Suprapubic skin (tissue), 4 donors: ENCODE measurements at places on chromosomes 3 and 15.
A peak's percentile ranks its signal among the peaks of the same experiment; 100 is the strongest.

GRCh38 chr3:87461443-87461842 is 185.1 kb upstream of the POU1F1 start:
- DNase-seq: no peak

DNA sequence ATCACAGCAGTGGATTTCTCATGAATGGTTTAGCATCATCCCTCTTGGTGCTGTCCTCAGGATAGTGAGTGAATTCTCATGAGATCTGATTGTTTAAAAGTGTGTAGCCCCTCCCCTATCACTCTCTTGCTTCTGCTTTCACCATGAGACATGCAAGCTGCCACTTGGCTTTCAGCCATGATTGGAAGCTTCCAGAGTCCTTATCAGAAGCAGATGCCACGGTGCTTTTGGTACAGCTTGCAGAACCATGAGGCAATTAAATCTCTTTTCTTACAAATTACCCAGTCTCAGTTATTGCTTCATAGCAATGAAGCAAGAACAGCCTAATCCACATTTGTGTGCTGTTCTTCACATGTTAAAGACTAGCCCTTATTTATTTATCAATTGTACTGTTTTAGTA is 495.2 kb upstream of the EPHA6 start:
- DNase-seq: no peak

DNA sequence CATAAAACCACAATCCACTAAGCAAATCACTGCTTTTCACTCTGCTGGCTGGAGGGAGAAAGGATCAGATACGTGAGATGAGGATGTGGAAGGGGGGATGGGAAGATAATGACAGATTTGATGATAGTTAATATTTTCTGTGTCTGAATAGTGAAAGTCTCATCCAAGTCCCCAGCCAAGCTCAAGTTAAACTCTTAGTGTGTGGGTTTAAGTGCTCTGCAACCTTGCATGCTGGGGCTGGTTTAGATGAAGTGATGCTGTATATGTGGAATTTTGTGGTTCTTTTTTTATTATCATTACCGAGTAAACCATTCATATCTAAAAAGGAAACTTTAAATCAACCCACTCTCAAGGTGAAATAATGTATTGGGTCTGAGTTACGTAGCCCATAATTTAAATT is 111.0 kb downstream of the TPRG1 start:
- DNase-seq: no peak

DNA sequence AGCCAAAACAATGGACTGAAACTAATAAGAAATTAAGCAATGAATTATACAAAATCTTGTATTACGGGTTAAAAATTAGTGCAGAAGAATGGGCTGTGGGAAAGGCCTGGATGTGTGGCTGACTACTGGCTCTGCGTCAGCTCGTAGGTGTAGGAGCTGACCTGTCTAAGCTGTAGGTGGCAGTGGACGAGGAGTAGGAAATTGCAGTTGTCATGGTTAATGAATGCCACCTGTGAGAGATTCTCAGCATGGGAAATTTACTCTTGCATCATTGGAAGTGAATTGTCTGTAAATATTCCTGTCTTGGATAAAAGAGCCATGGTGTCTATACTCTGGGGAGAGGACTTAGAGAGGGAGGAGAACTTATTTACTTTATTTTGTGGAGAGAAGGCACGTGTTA is 23.4 kb downstream of the CHRNA7 start:
- no peak for DNase-seq

- peak; percentile 81 for DNase-seq
Observed at GRCh38 chr15:90762109-90762508, 45.0 kb downstream of the BLM start.

DNA sequence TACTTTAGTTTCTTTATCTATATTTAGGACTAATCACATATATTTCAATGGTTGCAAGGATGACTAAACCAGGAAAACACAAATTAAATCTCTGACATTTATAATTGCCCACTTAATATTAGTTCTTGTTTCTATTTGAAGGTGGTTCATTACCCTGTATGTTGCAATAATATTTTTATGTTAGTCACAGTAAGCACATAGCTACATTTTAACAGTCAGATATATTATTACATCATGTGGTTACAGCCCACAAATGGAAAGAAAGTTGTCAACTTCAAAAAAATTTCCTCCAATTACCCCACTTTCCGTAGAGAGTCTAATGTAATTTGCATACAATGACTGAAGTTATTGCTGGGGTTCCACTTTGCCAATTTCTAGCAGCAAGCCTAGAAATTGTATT is 114.6 kb downstream of the TUSC7 start:
- DNase-seq: no peak

GRCh38 chr15:84648539-84648938 is 5.5 kb downstream of the WDR73 start:
- no peak for DNase-seq

DNA sequence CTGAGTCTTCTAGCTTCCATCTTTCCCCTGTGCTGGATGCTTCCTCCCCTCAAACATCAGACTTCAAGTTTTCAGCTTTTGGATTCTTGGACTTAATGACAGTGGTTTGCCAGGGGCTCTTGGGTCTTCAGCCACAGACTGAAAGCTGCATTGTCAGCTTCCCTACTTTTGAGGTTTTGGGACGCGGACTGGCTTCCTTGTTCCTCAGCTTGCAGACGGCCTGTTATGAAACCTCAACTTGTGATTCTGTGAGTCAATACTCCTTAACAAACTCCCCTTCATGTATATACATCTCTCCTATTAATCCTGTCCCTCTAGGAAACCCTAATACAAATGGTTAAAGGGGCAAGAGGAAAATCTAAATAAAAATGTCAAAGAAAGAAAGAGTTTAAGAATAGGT is 100.1 kb downstream of the ABI3BP start:
- no peak for DNase-seq

DNA sequence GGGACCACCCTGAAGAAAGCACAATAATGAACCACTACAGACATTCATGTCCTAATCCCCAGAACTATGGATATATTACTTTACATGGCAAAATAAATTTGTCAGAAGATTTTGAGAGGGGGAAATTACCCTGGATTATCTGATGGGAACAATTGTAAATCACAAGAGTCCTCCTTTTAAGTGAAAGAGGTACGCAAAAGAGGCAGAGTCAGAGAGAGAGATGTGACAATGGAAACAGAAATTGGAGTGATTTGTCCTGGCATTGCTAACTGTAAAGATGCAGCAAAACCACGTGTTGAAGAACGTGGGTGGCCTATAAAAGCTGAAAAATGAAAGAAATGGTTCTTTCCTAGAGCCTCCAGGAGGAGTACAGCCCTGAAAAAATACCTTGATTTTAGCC is 1121.4 kb upstream of the ALCAM start:
- DNase-seq: no peak

DNA sequence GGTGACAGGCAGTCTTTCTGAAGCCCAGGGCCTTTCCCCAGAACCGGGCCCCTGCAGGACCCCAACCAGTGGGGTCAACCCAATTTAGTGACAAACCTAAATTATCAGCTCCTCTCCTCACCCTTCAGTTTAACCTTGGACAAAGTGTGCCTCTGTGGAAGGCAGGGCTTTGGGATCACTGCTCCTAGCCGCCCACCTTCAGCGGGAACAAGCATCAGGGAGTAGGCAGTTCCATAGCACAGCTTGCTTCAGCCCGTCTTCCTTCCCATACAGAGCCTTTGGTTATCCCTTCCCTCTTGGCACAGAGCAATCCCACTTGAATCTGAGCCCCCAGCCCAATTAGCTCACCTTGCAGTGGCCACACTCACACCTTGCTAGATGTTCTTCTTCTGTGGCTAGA is 5.3 kb upstream of the AP3B2 start:
- DNase-seq: no peak

GRCh38 chr3:67198374-67198773 is 200.3 kb downstream of the KBTBD8 start:
- no peak for DNase-seq

DNA sequence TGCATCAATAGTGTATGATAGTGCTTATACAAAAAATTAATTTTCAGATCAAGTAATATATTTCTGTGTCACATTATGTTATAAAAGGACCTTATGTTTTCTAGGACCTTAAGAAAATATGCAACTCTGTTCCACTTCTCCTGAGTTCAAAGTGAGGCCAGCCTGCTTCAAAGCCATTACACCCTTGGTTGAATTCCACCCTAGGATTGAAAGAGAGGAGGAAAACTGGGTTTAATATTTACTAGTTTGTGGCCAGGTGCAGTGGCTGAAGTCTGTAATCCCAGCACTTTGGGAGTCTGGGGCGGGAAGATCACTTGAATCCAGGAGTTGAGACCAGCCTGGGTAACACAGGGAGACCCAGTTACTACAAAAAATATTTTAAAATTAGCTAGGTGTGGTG is 32.9 kb upstream of the NR1I2 start:
- no peak for DNase-seq

GRCh38 chr15:72175186-72176044 is 22.2 kb downstream of the GRAMD2A start:
- no peak for DNase-seq

DNA sequence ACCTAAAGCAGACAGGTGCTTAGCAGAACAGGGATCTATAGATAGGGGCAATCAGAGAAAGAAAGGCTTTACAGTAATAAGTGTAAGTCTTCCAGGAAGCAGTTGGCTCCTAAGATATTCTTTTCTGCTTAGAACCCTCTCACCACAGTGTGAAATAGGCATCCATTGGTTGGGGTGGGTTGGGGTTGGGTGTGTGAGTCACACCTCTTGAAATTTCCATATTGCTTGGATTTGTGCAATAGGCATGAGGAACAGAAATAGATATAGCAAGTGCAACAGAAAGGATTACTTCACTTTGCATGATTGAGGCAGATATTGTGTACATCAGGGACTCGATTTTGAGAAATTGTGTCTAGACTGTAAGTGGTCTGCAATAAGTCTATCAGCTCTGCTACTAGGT is 200.1 kb upstream of the GAP43 start:
- no peak for DNase-seq

GRCh38 chr3:50479523-50479922 is 23.9 kb downstream of the CACNA2D2 start:
- DNase-seq: no peak

DNA sequence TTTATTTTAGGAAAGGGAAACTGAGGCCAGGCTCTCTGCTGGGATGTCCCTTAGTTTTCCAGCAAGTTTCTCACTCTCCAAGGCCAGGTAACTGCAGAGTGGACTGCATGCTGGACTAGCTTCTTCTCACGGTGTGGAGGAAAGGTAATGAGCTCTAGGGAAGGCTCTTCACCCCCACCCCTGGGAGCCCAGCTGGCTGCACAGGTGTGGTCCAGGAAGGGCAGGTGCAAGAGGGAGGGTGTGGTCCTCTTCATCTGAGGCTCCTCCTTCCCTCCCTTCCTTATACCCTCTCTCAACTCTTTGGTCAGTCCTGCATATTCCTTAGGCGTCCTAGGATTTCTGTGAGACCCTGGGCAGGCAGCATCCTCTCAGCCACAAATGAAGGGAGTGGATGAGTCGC is 33.9 kb downstream of the RNU5B-1 start:
- no peak for DNase-seq

- DNase-seq: no peak
Observed at GRCh38 chr3:194422188-194422587, 23.1 kb upstream of the GP5 start.

- no peak for DNase-seq
Observed at GRCh38 chr3:37742574-37743212, 119.0 kb upstream of the CTDSPL start.

DNA sequence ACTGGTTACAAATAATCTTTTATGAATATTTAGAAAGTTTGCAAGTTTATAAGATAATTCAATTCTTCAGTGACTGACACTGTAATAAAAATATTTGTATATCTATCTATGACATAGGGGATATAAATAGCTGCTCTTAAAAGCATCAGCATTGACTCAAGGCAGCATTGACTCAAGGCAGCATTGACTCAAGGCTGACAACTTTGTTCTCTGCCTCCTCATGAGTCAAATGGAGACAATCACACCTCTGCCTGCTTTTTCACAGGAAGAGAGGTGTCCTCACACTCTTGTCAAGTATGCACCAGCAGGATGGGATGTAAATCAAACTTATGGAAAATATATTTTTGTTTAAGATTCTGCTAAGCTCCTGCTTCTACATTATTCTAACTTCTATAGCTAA is 1173.1 kb downstream of the NSUN3 start:
- no peak for DNase-seq

GRCh38 chr3:63390710-63391230 is 112.7 kb downstream of the SYNPR start:
- DNase-seq: no peak

DNA sequence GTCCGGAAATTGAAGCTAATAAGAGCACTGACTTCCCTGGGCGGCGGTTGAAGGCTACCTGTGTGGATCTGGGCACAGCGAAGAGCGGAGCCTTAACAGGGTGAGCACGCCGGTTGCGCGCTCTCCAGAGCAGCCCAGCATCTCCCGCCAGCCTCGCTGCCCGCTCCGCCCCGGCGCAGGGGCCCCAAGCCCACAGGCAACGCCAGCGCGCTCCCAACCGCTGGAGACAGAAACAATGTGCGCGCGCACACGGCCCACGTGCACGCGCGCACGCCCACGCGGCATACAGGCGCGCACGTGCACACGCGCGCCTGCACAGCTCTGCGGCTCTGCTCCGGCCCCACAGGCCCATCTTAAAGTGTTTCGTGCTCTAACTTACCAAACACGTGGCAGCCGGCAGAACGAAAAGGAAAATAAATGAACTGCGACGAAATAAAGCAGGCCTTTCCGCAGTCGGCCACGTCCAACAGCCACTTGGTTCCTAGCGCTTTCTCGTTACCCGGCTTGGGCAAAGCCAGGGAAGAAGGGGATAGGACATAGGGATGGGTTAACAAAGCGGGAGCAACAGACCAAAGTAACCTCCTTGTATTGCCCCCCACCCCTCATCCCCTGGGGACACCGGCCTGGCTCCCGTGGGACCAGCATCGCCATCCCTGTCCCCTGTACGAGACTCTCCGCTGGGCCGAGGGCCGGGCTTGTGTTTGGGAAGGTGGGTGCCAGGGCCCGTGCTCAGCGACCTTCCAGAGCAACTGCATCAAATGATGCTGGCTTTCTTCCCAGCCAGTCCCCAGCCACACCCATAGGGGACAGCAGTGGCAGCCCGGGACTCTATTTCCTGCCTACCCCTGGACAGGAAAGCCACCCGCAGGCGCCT is 203.7 kb downstream of the ABHD5 start:
- no peak for DNase-seq

DNA sequence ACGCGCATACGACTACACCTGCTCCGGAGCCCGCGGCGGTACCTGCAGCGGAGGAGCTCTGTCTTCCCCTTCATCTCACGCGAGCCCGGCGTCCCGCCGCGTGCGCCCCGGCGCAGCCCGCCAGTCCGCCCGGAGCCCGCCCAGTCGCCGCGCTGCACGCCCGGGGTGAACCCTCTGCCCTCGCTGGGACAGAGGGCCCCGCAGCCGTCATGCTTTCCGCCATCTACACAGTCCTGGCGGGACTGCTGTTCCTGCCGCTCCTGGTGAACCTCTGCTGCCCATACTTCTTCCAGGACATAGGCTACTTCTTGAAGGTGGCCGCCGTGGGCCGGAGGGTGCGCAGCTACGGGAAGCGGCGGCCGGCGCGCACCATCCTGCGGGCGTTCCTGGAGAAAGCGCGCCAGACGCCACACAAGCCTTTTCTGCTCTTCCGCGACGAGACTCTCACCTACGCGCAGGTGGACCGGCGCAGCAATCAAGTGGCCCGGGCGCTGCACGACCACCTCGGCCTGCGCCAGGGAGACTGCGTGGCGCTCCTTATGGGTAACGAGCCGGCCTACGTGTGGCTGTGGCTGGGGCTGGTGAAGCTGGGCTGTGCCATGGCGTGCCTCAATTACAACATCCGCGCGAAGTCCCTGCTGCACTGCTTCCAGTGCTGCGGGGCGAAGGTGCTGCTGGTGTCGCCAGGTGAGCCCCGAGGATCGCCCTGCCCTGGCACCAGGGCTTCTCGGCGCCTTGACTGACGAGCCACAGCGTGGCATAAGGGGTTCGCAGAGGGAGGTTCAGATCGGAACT is 420 bp downstream of the SLC27A2 start:
- no peak for DNase-seq

GRCh38 chr3:121916189-121916588 is 22.0 kb downstream of the SLC15A2 start:
- DNase-seq: no peak
